ENCODE measurements at places on chromosomes 2 and 18.
A peak's percentile ranks its signal among the peaks of the same experiment; 100 is the strongest.

GRCh38 chr2:127080226-127080937 lies 26.6 kb downstream of the BIN1 start:
- peak; percentile 79 for DNase-seq

- no peak for DNase-seq
Measured at GRCh38 chr2:8594731-8595427, 87.0 kb upstream of the ID2 start.

GRCh38 chr2:54473851-54474250 lies 17.7 kb downstream of the SPTBN1 start:
- no peak for DNase-seq

DNA sequence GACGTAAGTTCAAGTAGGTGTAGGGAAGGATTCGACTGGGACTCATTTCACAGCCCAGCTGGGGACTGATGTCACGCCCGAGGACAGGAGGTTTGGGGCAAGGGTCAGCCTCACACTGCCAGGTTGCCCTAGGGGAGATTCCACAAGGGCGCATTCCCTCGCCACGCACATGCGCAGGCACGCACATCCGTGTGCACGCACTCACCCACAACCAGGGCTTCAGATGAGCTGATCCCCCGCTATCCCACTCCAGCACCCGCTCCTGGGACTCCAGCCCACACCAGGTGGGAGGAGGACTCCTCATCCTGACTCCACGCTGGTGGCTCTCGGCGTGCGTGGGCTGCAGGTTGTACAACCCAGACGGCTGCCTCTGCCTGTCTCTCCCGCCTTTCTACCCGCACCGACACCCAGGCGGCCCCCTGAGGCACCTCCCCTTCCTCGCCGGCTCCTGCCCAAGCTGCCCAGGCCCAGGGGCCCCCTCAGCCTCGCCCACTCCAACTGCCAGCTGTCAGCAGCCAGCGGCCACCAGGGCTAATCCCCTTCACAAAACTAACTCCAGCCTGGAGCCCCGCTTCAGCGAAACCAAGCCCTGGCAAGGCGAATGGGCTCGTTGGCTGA lies 47.8 kb upstream of the FOSL2 start:
- no peak for DNase-seq

GRCh38 chr2:159075727-159076126 lies 107.3 kb downstream of the TANC1 start:
- no peak for DNase-seq

GRCh38 chr2:1515073-1515430 lies 101.8 kb downstream of the TPO start:
- no peak for DNase-seq

- DNase-seq, result no peak
Measured at GRCh38 chr2:45746888-45747287, 95.4 kb downstream of the PRKCE start.

DNA sequence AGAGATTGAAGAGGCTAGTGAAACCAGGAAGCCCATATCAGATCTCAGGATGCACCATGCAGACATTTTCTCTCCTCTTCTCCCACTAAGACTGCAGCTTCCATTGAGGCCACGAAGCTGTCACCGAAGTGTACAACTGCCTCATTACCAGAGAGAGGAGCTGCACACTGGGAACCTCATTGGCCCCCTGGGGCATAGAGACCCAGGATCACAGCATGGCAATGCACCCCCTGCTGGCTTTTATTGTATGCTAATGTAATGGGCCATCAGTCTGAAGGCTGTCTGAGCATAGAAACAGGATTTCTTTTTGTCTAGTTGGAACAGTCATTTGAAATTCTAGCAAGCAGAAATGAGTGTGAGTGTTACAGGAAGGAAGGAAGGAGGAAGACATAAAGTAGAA lies 861.6 kb upstream of the CELF4 start:
- no peak for DNase-seq

- DNase-seq, result no peak
Measured at GRCh38 chr2:158088093-158088492, 13.6 kb upstream of the UPP2 start.

DNA sequence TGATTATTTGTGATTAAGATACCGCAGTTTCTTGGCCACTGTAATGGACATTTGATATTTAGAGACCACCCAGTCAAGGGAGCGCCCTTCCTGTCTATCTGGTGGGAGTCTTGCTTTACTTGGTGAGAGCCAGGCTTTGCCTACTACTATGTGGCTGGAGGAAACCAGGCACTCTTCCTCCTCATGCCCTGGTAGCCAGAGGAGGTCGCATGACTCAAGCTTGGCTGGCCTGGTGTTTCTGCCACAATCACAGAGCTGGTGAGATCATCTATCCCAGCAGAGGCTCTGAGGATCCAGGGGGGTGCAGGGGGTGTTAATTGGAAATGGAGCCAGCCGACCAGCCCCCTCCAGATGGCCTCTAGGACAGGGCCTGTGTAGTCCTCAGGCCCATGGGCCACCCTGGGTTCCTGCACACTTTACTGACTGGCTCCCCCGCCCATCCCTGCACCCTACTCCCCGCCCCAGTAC lies 46.8 kb upstream of the BIN1 start:
- no peak for DNase-seq

DNA sequence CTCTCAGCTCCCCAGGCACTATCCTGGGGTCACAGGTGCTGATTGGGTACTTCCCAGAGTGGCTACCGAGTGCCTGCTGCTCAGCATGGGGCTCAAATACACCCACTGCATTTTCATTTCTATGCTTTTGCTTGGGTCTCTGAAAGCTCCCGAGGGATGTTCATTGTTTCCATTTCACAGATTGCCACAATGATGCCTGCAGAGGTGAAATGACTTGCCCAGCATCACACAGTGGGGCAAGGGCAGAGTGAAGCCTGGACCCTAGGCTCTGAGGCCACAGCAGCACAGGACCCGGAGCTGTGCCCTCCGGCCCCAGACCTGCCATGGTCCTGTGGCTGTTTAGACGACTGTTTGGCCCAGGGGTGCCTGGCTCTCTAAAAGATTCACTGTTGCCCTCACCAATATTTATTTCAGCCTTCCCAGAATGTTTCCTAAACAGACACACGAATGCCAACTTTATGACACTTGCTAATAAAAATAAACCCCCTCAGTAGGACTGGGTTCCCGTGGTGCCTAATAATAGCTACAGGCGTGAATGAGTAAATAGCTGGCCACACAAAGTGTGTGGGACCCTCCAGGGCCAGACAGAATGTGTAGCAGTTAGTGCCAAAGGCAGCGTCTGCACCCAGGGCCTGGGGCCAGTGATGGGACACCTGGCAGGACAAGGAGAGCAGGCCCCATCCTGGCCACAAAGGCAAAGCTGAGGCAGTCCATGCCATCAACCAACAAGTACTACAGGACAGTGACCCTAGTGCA lies 11.5 kb upstream of the ST8SIA5 start:
- no peak for DNase-seq

DNA sequence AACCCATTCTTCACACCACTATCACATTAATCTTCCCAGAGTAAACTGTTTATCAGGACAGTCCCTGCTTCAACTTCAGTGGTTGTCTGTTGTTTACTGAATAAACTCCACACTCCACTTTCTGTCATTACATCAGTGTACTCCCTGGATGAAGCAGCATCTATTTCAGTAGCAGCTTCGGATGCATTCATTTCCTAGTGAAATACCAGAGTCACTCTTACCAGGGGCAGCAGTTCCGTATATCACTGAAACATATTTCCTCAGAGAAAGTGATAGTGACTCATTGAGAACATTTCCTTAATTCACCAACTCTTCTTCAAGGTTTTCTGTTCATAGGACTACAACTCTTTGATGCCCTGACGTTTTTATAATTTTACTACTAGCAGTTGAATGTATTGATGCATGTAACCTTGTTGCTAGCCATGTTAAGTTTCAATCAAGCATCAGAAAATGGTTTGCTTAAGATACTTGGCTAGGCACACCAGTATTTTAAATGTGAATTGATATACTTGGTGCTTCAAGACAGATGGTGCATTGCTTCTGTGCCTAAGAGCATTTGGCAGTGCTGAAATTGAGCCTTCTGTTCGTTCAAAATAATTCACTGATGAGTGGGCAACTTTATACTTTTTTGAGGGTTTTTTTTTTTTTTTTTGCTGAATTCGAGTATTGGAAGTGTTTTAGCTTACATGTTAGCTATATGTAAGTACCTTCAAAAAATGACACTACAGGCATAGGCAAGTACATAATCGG lies 92.3 kb downstream of the UBE2E3 start:
- DNase-seq, result no peak

- DNase-seq, result peak; percentile 57
Measured at GRCh38 chr2:201118961-201119854, 3.2 kb downstream of the CFLAR start.

DNA sequence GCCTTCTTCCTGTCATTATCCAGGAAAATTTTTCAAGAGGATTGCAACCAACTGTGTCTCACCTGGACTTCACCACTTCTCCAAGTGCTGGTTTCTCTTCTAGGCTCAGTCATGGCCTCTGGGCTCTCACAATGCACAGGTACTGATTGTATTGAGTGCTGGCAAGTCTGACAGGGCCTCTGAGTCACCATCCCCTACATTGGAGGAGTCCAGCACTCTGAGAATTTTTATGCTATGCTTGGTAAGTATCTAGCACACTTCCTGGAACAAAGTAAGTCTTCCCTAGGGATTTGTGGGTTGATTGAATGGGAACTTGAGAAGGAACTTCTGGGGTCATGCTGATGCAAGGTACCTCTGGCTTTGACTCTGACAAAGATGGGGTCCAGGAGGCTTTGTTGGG lies 147.2 kb upstream of the CELF4 start:
- DNase-seq, result no peak

DNA sequence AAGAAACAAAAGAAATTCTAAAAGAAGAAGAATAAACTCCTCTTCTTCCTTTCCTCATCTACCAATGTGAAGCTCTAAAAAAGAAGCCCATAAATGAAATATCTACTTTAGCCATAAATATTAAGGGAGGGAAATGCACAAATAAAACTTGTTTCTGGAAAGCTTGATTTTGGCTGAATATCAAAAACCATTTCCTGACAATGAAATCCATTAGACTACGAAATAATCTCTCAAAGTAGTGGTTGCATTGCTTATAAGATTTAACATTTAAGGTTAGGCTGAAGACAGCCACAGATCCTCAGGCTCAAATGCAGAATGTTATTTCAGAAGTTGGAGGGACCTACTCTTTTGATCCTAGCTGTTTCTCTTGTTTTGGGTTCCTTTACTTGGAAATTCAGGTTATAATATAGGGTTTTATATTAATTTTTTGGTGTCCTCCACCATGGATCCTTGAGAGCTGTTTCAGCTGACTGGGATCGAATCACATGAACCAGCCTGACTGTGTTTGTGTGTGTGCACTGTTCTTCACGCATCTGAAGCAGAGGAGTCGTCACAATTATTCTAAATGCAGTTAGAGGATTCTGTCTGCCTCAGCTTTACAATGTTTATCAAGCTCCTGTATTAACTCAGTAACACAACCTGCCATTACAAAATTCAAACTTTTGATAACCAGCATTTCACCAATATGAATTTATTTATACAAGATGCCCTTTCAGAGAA lies 474.8 kb downstream of the ARHGAP15 start:
- no peak for DNase-seq

DNA sequence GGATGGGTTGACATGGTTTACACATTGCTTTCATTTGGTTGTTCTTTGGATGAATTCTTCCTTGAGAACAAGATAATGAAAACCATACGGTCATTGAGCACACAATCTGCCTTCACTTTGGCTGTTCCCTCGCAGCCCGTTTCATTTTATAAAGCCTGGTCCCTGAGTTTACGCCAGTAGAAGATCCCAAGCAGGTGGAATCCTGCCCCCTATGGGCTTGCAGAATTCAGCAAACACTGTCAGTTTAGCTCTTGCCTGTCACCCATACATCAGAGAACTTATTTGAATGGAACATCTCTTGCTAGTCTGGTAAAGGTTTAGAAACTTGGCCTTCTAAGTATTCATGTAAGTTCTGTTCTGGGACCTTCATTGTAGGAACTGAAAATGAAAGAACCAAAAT lies 666.4 kb upstream of the ZEB2 start:
- no peak for DNase-seq

GRCh38 chr2:166632616-166633015 lies 138.6 kb upstream of the SCN7A start:
- DNase-seq, result no peak

- no peak for DNase-seq
Measured at GRCh38 chr2:185608799-185609198, 129.8 kb upstream of the FSIP2 start.

DNA sequence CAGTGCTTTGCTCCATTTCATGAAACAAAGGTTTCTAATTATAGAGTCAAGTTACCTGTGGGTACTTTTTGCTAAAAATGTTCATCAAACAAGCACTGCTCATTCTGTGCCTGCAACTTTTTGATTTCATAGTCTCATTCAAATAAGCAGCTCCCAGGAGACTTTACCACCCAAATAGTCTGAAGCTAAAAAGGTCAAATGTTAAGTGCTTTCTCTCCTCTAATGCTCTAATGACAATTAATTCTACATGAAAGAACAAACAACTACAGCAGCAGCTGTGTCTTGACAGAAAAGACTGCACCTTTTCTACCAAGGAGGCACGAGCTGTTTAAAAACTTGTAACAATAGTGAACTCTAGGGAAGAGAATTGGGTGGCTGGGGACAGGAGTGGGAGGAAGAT lies 65.3 kb downstream of the CCDC93 start:
- no peak for DNase-seq

- no peak for DNase-seq
Measured at GRCh38 chr2:28365158-28365557, 27.5 kb upstream of the FOSL2 start.

DNA sequence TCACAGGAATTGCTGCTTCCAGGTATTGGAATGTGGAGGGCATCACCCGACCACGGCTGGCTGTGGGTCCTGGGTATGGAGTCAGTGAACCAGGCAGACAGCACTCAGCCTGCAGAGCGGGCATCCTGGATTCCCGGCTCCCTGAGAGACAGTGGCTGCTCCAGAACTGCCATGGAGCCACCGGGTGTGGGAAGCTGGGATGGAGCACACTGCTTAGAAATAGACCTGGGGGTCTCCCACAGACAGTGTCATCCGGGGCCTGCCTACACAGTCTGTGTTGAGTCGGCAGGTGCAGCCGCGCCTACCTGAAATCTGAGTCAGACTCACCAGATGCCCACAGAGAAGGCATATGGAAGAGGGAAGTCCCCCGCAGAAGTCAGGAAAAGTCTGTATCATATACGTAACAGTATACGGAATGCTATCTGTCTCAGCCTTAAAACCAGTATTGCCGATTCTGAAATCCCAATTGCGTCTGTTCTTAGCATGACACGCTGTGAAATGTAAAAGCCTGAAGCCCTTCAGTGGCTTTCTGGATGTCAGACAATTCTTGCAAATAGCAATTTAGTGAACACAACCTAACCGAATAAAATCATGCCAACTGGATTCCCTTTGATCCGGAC lies 509.7 kb upstream of the MYT1L start:
- DNase-seq, result peak; percentile 15

DNA sequence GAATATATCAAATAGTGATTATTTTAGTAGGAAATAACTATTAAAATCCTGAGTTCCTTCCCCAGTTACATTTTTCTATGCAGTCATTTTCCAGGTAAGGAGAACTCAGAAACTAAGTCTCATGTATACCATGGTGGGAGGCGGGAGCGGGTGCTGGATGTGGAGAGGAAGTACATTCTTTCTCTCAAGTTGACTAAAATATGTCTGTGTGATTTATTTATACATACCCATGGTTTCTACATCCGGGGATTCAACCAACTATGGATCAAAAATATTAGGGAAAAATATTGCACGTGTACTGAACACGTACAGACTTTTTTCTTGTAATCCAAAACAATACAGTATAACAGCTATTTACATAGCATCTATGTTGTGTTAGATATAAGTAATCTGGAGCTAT lies 6.8 kb downstream of the ZCCHC2 start:
- DNase-seq, result no peak

Data from activated CD8-positive, alpha-beta memory T cell treated with anti-CD3 and anti-CD28 coated beads, Interleukin-2, amount 10 ng/mL, durations not matched to agents 7 days and 5 days (primary cell).